MV-4-11 (cell line): ENCODE measurements at places on chromosomes 6 and 20.

GRCh38 chr6:157514659-157515496 lies 133.9 kb downstream of the ZDHHC14 start:
- peak; percentile 71 for DNase-seq

DNA sequence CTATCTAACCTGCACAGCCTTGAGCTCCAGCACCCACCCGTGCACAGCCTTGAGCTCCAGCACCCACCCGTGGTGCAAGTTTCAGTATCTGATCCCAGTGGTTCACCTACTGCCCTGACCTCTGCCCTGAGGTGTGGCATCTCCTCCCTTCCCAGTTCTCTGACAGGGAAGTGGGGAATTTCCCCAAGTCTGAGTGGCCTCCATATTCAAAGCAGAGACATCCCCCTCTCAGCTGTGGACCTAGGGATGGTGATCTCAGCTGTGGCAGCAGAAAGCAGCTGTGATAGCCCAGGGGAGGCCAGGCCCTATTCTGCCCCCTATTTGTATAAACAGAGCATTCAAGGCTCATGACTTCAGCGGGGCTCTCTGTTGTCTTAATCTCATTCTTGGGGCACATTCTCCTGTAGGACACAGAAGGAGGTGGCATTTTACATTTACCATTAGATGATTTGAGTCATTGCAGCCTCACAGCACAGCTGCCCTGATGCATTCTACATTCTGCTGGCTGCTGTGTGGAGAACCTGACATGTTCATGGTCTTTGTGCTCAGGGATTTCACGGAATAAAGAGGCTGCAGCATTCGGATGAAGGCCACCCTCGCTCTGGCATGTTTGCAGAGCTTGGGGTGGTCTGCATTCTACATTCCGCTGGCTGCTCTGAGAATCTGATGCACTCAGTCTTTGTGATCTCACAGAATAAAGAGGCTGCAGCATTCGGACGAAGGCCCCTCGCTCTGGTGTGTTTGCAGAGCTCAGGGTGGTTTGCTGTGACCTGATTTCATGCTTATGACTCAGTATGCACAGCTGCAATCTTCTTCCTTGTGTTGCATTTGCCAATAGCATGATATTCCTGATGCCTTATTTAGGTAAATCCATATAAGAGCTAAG lies 16.9 kb downstream of the GPR31 start:
- no peak for DNase-seq

GRCh38 chr6:143328876-143329275 lies 121.6 kb downstream of the ADAT2 start:
- DNase-seq, result no peak

DNA sequence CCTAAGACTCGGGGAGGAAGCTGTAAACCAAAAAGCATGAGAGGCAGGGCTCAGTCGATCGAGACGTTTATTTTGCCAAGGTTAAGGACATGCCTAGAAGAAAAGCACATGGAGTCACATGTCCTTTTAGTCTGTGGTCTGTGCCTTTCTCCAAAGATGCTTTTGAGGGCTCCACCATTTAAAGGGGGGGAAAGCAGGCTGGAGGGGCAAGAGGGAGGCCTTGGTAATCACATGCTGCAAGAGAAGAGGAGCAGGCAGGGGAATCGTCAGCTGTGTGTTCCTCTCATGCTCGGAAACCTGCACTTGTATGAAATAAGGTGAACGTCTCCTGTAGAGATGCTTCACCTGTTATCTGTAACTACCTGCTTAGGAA lies 9.1 kb upstream of the YTHDF1 start:
- no peak for DNase-seq

GRCh38 chr6:42409581-42409980 lies 42.1 kb downstream of the TRERF1 start:
- peak; percentile 96 for DNase-seq

GRCh38 chr6:156556811-156557210 lies 220.4 kb upstream of the ARID1B start:
- no peak for DNase-seq

GRCh38 chr6:2542858-2543218 lies 207.9 kb downstream of the MYLK4 start:
- DNase-seq, result peak; percentile 100

GRCh38 chr6:14066782-14067406 lies 50.7 kb upstream of the CD83 start:
- DNase-seq, result peak; percentile 29

GRCh38 chr20:9928281-9928737 lies 89.4 kb upstream of the PAK5 start:
- DNase-seq, result no peak
